ENCODE measurements at places on chromosomes 12 and 14.

GRCh38 chr12:129585296-129585695, 318.5 kb downstream of the TMEM132D start:
- DNase-seq = no peak

DNA sequence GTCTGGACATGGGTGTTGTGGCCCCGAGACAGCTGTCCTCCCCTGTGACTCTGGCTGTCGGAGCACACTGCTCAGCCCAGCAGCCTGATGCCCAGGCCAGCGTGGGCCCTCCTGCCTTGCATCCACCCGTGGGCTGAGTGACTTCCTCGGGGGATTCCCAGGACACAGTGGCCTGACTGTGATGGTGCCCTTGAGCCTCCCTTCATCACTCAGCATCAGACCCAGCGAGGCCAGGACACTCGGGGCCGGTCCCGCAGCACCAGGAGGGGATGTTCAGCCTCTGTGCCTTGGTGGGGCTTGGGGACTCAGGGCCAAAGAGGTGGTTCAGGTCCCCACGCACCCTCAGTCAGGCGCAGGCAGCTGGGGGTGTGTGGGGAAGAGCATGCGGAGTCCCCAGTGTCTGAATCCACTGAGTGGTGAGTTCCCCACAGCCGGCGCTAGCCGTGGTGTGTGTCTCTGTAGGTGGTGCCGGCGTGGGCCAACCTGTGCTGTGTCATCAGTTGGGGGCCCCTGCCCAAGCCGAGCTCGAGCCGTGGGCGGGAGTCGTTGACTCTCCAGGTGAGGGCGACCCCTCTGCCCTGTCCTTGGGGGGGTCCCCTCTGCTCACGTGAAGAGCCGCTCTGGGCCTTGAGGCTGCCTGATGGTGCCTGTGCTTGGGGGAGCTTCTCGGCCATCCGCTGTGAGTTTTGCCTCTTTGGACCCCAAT, 185.8 kb downstream of the ADGRD1 start:
- DNase-seq = no peak

GRCh38 chr14:99579903-99580571, 24.0 kb downstream of the CCDC85C start:
- no peak for DNase-seq

GRCh38 chr14:25750436-25750835, 700.5 kb upstream of the STXBP6 start:
- DNase-seq = no peak

DNA sequence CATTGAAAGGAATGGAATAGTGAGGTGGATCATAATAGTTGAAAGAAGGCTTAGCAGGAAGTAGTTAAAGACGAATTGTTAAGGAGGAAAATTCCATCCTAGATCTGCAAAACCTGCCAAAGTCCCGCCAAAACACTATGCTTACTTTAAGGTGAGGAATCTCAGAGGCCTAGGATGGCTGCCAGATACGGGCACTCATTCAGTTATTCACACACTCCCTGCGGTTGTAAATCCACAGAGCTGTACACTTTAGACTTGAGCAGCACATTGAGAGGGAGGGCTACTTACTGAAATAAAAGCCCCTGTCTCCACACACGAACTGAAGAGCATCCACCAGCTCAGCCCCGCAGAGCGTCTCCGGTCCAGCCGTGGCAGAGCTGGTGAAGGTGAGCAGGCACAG, 5.0 kb downstream of the IGF1 start:
- DNase-seq = no peak

GRCh38 chr12:109421355-109422087, 55.6 kb downstream of the KCTD10 start:
- DNase-seq = no peak

GRCh38 chr14:25032092-25032784, 17.7 kb downstream of the STXBP6 start:
- DNase-seq = no peak

DNA sequence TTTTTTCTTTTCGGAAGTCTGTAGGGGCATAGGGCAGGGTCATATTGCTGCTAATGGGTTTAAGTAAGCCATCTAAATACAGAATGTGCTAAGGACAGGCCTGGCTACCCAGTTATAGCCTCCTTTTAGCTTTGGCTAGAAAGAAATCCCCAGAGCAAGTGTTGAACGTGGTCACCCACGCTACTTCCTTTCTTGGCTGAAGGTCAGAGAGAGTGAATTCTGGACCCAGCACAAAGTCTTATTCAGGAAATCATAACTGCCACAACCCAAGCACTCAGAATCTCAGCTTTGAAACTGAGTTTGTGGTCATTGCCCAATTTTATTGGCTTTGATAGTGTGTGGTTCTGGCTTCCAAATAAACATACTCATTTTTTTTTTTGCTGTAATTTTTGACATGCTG, 542.1 kb upstream of the ATP2B1 start:
- no peak for DNase-seq

DNA sequence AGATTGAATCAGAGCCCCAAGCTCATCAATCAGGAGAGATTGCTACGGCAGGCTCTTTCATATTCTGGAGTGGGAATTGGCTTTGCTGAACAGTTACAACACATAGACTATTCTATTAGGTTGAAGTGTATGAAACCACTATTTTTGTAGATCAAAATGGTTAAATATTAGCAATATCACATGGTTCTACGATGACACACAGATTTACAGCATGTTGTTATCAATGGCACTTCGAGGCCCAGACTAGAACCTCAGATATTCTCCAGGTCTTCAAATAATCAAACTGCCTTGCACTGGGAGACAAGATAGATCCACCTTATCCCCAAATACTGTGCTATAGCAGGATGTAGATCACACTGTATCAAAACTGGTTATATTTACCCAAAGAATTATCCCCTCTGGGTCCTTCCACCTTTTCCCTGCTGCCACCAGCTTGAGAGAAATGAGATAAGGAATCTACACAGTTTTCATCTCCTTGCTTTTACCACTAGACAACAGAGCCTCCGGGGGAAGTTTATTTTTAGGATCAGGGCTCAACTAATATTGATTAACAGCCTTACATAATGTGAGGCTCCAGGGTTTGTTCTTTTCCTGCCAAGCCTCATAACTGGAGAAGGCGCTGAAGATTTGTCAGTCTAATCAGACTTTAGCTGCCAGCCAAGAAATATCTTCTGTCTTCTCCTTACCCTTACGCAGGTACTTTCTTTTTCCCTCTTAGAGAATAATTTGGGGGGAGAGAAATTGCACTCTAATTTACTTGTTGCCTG, 507.1 kb downstream of the DIO2 start:
- no peak for DNase-seq

DNA sequence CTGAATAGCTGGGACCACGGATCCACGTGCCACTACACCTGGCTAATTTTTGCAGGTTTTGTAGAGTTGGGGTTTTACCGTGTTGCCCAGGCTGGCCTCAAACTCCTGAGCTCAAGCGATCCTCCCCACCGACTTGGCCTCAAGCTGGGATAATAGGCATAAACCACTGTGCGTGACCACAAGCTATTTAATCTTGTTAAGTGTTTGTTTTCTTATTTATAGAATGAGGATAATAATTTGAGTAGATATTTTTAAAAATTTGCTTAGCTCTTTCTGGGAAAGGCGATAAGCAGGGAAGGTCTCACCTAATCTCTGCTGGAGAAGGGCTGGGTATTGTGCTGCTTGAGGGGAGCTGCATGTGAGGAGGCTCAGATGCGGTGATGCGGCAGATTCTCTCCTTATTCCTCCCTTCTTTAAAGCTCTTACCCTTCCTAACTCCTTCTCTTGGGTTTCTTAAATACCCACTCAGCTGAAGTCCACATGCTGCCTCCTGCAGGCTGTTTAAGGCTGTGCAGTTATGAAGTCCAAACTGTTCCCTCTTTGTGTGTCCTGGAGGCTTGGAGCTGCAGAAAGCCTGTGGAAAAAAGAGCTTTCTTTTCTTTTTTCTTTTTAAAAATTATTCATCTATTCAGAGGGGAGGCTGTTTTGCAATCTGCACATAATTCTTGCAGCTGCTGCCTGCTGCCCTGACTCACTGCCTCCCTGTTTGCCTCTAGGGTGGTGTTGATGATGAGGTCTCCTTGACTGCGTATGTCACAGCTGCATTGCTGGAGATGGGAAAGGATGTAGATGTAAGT, 37.9 kb downstream of the A2ML1 start:
- DNase-seq = no peak

DNA sequence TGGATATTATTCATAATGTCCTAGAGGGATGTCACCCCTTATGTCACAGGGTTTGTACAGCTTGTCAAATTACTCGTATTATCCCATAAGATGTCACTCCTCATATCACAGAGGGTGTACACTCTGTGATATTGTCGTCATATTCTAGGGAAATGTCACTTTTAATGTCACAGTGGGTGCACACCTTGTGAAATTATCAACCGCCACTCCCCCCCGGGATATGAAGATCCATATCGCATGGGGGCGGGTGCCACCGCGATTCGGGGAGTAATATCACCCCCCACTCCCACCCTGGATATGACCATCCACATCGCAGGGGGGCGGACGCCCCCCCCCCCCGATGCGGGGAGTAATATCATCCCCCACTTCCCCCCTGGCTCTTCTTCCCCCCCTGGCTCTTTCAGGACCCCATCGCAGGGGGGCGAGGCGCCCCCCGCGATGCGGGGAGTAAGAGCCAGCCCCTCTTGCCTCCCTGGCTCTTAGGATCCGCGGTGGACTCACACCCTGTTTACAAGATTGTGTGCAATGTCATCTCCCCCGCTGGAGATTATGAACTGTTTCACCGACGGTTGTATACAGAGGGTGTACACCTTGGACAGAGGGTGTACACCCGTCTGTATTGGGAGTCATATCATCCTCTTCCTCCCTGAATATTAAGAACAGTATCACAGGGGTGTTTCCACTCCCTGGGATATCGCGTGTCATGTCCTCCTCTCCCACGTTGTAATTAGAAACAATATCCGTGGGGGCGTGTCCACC, 92.8 kb downstream of the FRMD6 start:
- DNase-seq = no peak

Data from stimulated activated CD8-positive, alpha-beta memory T cell treated with anti-CD3 and anti-CD28 coated beads, Interleukin-2, amount 100 ng/mL, for 1 hour (primary cell).